ENCODE measurements at places on chromosomes 5 and 9.

- DNase-seq, result no peak
Measured at GRCh38 chr5:159891371-159891770, 24.9 kb upstream of the ADRA1B start.

DNA sequence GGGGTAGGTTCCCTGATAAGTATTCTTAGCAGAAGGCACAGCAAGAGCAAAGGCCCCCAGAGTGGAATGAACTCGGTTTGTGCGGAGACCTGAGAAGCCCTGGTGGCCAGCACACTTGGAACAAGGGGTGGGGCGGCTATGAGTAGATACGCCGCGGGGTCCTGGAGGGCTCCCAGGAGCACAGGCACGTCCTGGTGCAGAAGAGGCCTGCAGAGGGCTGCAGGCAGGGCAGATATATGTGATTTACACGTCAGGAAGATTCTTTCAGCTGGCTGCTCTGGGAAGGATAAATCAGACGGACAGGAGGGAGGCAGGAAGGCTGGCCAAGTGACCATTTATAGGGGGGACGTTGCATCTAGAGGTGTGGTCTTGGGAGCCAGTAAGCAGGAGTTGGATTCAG, 70.2 kb upstream of the ATG10 start:
- DNase-seq, result no peak

- DNase-seq, result no peak
Measured at GRCh38 chr9:91395553-91396471, 27.8 kb downstream of the NFIL3 start.

DNA sequence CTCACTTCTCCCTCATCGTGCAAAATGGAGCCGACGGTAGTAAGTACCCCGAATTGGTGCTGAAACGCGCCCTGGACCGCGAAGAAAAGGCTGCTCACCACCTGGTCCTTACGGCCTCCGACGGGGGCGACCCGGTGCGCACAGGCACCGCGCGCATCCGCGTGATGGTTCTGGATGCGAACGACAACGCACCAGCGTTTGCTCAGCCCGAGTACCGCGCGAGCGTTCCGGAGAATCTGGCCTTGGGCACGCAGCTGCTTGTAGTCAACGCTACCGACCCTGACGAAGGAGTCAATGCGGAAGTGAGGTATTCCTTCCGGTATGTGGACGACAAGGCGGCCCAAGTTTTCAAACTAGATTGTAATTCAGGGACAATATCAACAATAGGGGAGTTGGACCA, 979 bp downstream of the PCDHGA12 start:
- no peak for DNase-seq

DNA sequence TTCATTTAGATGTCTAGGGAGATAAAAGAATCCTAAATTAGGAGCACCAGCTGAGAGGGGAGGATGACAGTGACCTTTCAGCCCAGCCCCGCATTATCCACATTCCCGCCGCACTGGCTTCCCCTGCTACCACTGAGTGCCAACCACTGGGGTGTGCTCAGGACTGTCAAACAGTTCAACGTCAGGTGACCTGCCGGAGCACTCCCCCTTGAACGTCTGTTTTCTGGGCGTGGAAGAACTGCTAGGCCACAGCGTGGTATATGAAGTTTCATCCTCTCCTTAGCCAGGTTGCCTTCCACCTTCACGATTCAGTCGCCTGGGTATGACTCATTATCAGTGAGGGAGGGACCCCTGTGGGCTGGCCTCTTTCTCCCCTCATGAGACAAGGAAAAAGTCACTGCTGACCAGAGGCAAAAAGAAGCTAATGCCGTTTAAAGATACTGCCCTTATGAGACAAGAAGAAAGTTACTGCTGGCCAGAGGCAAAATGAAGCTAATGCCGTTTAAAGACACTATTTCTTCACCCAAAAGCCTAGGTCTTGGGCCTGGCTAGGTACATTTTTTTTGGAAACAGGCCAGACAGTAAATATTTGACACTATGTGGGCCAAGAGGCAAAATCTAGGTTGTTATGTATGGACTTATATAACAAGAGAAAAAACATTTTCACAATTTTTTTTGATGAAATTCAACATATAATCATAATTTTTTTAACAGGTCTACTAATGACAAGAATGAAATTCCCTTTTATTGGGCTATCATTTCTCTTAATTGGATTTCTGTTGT, 4.6 kb downstream of the NMRK1 start:
- peak; percentile 13 for DNase-seq

DNA sequence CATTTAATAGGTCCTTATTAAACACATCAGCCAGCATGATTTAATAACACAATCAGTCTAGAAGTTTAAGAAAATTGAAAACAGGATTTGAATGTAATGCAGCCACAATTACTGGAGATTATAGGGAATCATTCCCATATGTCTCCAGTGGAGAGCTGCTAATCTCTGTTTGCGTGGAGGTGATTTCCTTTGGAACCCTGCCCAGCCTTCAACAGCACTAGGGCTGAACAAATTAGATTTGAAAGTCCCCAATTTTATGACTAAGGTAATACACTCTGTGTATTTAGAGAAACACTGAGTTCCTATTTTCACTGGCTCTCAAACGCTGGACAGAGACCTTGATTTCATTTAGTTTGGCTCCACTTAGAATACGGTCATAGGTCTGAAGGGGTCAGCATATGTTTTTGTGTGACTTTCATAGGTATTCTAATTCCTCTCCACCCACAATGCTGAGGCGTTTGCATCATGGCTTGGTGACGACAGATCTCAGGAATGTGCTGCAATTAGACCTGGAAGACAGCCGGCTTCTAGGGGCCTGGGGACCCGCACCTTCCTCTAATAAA, 508.3 kb downstream of the EBF1 start:
- DNase-seq, result peak; percentile 17

GRCh38 chr5:157266286-157267007, 524 bp downstream of the CYFIP2 start:
- DNase-seq, result no peak

DNA sequence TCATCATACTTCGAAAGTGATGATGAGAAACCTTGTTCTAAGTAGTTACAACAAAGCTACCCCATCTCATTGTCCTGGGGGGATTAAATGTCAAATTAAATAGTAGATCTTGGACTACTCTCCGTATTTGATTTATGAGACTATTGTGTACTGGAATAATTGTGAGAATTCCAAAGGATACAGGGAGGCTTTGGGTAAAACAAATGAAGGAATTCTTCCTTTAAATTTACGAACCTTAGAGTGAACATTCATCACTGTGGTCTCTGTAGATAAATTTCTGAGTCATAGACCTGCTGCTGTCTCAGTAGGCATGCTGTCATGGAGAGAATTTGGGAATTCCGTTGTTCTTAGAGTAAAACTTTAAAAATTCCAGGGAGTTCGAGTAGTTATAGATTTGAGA, 836.2 kb downstream of the DNAH5 start:
- no peak for DNase-seq

- no peak for DNase-seq
Measured at GRCh38 chr9:127965953-127966352, 14.8 kb downstream of the EEIG1 start.

DNA sequence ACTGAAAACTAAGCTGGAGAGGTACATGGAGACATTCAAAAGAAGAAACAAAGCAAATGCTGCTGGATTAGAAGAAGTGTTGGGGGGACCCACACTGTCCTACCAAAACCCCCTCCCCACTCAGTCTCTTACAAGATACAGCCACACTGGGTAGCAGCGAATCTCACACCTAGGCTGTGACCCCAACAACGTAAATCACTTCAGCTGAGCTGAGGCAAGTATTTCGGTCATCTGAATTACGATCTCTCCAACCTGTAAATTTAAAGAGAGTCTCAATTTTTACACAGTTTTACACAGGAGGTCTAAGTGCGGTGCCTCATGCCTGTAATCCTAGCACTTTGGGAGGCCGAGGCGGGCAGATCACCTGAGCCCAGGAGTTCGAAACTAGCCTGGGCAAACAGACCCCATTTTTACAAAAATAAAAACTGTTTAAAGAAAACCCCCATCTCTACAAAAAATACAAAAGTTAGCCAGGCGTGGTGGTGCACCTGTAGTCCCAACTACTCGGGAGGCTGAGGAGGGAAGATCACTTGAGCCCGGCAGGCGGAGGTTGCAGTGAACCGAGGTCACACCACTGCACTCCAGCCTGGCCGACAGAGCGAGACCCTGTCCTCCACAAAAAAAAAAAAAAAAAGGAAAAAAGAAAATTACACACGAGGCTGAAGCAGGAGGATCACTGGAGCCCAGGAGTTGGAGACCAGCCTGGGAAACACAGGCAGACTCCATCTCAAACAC, 3.4 kb downstream of the CAMSAP1 start:
- no peak for DNase-seq

DNA sequence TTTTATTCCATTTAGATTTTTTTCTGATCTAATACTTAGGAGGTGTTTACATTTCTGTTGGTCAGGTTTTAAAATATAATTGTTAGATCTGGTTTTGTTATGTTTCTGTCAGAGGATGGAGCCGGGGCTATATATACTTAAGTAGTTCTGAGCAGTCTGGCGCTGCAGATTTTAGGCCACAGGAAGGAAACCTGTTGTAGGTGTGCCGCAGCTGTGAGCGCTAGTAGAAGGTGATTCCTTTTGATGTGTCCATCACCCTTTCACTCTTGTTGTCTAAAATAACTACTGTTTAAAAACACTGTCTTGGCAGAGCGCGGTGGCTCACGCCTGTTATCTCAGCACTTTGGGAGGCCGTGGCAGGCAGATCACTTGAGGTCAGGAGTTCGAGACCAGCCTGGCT, 17.0 kb downstream of the ZBTB34 start:
- DNase-seq, result no peak

GRCh38 chr9:19469271-19469670, 60.5 kb downstream of the ACER2 start:
- DNase-seq, result no peak

DNA sequence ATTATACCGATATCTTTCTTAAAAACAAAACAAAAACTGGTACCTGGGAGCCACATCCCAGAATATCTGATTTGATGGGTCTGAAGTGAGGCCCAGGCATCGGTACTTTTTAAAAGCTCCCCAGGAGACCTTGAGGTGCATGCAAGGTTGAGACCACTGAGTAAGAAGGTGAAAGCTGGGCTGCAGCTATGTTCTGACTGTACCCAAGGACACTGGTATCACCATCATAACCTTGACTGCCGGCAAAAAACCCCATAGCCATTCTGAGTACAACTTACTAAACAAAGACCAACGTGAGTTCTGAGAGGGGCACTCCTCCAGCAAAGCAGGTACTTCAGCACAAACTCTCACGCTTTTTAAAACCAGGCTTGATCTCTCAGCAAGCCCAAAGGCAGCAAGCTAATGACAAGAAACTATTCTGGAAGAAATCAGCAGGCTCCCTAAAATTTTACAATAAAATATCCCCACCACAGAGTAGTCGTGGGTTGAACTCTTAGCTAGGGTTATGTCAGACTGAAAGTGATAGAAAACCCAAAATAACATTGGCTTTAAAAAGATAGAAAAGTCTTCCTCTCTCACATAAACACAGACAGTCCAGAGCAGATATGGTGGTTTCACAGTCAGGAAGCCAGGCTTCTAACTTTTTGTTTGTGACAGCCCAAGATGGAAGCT, 263.9 kb downstream of the SAXO1 start:
- DNase-seq, result no peak

DNA sequence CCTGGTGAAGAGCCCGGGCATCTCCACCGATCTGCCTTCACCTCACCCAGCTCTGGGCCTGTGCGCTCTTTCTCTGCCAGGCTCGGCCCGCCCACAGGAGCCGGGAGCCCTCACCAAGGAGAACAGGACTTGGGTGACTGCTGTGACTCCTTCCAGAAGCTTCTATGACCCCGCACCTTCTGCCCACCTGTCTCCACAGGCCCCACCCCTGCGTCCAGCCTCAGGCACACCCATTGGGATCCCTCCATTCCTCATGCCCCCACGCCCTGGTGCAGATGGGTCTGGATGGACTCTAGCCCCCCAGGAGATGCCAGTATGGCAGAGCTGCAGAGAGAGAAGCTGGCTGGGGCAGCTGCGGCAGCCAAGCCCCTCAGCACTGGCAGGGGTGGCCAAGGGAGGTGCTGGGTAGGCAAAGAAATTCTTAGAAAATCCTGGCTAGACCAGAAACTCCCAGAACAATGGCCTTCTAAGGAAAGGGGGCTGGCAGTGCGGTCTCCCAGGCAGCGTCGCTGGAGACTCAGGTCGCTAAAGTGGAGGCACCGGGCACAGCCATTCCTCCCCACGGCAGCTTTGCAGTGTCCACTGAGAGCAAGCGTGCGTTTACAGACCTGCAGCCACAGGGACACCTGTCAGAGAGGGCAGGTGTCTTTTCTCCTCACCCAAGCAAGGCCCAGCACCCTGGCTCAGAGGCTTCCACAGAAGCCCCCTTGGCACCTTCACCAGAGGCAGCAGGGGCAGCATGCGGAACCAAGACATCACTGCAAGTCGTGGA, 17.3 kb downstream of the LPCAT1 start:
- no peak for DNase-seq

- DNase-seq, result no peak
Measured at GRCh38 chr9:35618854-35619799, 914 bp upstream of the CD72 start.

DNA sequence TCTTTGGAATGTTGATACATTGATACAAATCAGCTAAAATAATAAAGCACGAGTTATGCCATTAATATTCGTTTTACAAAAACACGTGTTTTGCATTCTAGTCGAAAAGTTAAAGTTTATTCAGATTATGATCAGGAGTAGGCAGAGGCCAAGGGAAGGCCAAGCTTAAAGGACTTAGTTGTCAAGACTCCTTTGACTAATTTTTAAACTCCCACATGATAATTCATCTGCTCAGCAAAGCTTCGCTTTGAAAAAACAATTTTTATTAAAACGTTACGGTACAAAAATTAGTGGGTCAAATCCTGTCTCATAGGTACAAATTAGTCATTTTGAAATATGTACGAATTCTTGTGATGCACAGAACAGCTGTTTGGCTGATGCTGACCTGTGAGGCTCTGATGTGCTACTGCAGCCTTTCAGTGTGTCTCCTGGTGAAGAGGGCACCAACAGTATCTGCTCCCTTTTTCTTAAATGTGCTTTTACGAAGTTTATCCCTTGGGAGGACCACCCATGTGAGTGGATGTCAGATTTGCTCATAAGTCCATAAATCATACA, 23.0 kb upstream of the NR3C1 start:
- DNase-seq, result no peak

DNA sequence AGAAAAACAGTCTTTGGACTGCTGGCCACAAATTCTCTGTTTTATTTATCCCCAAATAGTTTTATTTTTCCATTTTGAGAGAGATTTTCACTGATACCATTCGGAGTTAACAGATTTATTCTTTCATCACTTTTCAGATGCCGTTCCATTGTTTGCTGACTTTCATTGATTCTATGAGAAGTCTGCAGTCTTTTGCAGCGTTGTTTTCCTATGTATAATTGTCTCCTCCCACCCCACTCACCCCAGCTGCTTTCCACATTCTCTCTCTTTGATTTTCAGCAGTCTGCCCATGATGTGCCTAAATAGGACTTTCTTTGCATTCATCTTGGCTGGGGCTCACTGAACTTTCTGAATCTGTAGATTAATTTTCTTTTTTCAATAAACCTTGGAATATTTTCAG, 107.6 kb downstream of the C9orf50 start:
- no peak for DNase-seq

GRCh38 chr9:86097510-86098224, 1.7 kb downstream of the GOLM1 start:
- no peak for DNase-seq
